ENCODE measurements at places on chromosomes 4 and X.

DNA sequence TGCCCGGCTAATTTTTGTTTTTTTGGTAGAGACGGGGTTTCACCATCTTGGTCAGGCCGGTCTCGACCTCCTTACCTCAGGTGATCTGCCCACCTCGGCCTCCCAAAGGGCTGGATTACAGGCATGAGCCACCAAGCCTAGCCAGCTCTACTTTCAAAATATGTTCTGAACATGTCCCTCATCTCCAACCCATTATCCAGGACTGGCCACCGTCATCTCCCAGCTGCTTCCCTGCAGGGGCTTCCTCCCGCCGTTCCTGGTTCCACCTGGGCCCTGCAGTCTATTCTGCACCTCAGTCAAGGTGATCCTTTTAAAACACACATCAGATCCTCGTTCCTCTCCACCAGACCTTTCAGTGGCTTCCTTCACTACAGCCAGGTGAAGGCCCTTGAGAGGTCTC is 80.9 kb upstream of the NKX1-1 start:
- DNase-seq, result no peak

- no peak for DNase-seq
Observed at GRCh38 chrX:144616317-144616716, 631.0 kb upstream of the SPANXN1 start.

- no peak for DNase-seq
Observed at GRCh38 chr4:15297344-15297743, 130.5 kb upstream of the C1QTNF7 start.

- DNase-seq, result no peak
Observed at GRCh38 chrX:132810964-132811712, 147.3 kb downstream of the HS6ST2 start.

DNA sequence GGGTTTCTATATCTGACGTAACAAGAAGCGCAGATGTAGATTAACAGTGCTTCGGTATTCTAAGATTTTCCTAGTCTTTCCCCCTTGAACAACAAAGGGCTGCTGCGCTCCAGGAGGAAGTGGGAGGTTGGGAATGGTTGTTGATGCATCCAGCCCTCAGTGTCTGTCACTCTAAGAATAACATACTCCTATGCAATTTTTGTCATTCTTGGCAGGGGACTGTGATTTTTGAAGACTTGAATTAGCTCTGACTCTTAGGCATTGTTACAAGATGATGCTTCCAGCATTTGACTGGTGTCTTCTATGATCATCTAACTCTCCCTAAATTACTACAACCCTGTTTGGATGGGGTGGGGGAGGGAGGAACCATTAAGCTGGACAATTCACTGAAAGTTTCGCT is 394.2 kb downstream of the ARHGAP24 start:
- DNase-seq, result no peak

DNA sequence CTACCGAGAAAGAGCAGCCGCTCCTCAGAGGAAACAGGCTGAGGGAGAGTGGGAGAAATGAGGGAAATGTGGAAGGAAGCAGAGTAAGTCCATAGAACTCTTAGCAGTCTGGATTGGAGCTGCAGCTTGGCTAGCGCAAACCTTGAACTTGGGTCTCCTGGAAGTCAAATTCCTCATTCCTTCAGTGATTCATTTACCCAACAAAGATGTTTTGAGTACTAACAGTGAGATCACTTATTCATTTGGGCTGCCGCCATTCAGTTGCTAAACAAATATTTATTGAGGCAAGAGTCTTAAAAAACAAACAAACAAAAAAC is 51.5 kb downstream of the SEL1L3 start:
- no peak for DNase-seq

GRCh38 chr4:169770416-169770815 is 12.7 kb upstream of the HPF1 start:
- DNase-seq, result no peak

DNA sequence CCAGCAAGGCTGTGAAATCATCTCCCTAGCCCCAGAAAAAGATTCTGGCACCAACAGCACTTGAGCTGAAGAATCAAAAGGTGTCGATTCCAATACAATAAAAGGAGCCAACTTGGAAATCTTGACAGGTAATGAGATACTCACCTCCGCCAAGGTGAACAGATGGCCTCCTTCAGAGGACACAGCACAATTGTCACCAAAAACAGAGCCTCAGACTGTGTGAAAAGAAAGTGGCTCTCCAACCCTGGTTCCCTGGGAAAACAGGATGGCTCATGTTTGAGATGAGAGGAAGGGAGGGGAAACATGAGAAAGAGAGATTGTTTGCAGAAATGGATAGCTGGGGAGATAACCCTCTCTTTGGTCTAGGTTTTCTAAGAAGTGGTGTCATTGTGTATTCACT is 168.9 kb downstream of the HS3ST1 start:
- DNase-seq, result no peak

GRCh38 chr4:139740121-139740520 is 74.5 kb downstream of the MGST2 start:
- no peak for DNase-seq

DNA sequence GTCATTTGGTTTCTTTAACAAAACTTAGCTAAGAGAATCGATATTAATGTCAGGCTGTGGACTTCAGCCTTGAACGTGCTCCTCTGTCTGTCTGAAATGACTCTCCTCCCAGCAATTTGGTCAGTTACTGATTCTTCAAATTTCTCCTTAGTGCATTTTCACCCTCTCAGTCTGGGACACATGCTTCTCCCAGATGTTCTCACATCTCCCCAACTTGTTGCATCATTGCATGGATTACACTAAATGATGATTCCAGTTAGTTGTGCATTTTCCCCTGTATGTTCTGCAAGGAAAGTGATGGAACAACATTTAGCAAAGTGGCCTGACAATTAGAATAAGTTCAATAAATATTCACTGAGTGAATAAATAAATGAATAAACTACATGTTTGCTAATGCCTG is 94.4 kb downstream of the NLGN4X start:
- DNase-seq, result no peak

GRCh38 chr4:56640621-56641493 is 40.2 kb downstream of the HOPX start:
- no peak for DNase-seq

DNA sequence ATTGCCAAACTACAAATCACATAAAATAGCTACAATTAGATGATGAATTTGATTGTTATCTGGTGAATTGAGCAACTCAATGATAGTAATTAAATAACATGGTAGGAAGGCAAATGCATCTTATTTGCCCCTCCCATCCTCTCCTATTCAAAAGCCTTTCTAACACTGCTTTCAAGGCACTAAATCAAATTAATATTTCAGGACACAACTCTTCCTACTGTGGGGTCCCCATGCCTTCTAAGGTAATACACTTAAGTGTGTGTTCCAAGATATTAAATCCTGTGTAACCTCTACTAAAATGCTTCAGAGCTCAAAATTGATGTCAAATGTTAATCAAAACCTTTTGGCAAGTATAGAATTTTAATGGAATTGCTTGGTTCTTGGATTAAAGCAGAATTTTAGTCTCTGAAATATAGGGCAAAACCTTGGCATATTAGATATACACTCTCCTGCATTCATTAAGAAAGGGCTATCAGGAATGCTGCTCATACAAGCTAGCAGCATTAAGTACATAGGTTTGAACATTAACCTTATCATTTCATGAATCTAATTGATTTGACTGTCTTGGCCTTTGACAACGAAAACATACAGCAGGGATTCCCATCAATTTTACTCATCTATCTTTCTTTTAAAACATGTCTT is 371.8 kb upstream of the GALNTL6 start:
- DNase-seq, result no peak

DNA sequence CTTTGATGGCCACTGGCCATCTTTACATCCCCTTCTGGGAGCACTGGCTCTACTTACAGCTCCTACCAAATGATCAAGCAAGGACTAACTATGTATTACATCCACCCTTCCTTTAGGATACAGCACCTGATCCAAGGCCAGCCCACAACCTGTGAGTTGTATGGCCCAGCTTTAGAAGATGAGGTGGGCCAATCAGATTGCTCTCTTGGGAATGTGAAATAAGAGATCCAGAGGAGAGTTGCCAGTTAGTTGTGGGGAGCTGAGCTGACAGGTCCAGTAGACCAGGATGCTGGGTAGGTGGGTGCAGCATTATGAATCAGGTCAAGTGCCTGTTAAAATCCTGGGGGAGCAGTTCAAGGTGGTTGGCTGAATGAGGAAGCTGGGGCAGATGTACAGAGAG is 111.5 kb downstream of the GNL3L start:
- DNase-seq, result no peak

Measured in activated T-cell treated with anti-CD3 and anti-CD28 coated beads for 4 hours (primary cell).